CD4-positive, alpha-beta T cell treated with Interleukin-21 for 1 hour (primary cell): ENCODE measurements at places on chromosomes 6 and 20.
A peak's percentile ranks its signal among the peaks of the same experiment; 100 is the strongest.

- no peak for DNase-seq
Measured at GRCh38 chr6:37060195-37060559, 54.7 kb downstream of the FGD2 start.

DNA sequence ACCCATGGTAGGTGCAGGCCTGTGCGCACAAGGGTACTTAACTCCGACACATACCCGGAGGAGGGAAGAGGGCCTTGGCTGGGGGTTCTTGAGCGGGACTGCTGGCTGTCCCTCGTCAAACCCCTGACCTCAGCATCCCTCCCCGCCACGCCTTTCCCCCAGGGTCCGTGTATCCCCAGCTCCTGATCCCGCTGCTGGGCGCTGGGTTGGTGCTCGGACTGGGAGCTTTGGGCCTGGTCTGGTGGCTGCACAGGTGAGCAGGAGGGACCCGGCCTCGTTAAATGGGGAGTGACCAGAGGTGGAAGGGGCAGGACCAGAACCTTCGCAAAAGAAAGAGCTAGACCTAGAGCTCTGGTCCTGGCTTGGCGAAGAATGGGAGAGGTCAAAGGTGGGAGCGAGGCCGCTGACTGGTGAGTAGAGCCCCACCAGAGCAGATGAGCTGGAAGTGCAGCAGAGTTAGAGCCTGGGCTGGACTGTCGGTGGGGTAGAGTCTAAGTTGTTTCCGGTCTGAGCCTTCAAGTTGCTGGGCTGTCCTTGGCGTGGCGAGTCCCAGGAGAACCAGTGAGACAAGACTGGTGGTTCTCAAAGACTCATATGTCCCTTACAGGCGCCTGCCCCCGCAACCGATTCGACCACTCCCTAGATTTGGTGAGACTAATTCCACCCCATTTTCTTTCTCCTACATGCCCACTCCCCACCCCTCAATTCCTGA, 963 bp downstream of the MPIG6B start:
- no peak for DNase-seq

GRCh38 chr6:79602859-79603258, 28.3 kb upstream of the SH3BGRL2 start:
- DNase-seq, result no peak

DNA sequence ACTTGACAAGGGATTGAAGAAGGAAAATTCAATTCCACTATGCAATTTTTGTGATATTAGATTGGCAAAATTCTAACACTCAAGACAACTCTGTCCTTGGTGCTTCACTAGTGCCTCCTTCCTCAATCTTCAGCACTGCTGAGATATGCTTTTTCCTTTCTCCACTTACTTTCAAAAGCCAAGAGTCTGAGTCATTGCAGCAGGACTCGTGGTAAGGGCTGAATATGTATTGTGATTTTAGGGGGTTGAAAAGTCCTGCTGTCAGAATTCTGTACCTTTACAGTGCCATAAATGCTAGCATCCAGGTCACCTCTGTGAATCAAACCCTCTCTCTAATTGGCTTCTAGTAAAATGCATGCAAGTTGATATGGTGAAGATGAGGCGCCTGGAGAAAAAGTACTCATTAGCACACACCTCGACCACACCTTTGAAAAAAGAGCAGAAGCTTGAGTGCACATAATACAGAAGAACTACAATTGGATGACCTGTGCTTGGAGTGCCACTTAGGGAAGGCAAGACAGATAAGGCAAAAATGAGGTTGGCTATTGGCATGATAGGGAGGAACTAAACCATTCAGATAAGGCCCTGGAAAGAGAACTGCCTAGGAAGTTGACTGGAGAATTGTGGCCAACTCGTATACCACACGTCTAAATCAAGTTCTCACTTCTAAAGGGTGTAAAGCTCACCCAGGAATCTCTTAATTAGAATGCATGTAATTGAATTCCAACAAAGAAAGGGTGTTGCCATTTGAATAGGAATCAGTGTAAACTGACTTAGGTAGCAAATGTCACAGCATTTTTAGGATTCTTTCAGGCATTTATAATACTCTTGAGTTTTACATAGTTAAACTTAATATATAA, 43.6 kb upstream of the FAM83B start:
- DNase-seq, result no peak

DNA sequence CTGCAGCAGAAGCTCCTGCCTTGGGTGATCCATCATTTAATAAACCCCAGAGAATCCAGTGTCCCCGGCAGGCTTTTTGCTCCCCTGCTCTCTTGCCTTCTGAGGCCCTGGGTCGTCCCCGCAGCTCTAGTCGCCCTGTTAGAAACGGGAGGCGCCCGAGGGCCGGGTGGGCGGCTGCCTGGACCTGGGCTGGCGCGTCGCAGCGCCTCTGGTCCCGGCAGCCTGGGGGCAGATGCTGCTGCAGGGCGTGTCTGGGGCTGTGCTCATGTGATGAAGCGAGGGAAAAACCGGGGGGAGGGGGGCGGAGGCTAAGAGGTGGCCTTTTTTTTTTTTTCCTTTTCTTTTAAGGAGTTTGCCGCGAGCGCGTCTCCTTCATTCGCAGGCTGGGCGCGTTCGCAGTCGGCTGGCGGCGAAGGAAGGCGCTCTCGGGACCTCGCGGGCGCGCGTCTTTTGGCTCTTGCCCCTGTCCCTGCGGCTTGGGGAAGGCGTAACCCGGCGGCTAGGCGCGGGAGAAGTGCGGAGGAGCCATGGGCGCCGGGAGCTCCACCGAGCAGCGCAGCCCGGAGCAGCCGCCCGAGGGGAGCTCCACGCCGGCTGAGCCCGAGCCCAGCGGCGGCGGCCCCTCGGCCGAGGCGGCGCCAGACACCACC, 394 bp downstream of the AKAP12 start:
- DNase-seq, result no peak

DNA sequence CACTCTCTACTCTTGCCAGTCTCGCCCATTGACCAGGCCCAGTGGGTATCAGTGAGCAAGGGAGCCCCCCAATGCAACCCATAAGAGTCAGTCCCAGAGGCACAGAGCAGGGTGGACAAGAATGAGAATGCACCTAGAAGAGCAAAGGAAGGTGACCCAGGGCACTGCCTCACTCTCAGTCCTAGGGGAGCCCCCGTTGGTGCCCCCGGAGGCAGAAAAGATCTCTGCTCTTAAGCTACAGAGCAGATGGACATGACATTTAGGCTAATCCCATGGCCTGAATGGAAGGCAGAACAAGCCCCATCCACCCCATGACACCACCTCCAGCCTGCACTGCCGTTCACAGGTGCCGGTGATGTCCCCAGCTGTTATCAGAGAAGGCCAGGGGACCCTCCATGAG, 50.7 kb upstream of the PLEKHG1 start:
- no peak for DNase-seq

GRCh38 chr6:30687659-30688431, 1.4 kb upstream of the PPP1R18 start:
- DNase-seq, result no peak

DNA sequence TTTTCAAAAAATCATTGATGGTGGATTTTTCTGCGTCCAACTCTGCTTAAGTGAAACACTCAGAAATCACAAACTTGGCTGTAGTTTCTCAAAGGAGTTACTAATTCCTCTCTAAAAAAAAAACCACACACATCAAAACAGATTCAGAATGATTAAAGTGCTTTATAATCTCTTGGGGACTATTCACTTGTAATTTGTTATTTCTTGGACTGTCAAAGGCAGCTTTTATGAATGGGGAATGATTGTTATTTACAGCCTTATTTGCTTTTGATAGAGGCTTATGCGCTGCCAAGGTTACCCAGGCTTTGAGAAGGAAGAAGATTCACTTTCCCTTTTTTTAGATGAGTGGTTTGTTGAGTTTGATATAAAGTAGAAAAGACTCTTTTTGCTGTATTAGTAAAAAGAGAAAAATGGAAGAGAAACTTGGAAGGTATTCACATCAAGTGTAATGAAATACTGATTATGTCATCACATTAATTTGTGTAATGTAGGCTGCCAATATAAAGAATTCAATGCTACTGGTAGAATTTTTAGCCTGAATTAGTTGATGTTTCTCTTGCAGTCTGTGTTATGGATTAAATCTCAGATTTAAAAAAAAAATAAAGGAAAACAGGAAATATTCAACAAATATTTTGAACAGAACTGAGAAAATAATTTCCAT, 381.0 kb upstream of the SASH1 start:
- DNase-seq, result no peak

DNA sequence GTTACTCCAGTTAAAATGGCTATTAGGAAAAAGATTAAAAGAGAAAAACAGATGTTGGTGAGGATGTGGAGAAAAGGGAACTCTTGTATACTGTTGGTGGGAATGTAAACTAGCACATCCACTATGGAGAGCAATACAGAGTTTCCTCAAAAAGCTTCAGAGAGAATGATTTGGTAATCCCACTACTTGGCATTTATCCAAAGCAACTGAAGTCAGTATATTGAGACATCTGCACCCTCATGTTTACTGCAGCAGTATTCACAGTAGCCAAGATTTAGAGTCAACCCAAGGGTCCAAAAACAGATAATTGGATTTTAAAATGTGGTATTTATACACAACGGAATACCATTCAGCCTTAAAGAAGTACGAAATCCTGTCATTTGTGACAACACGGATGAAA, 469.5 kb downstream of the QKI start:
- no peak for DNase-seq

DNA sequence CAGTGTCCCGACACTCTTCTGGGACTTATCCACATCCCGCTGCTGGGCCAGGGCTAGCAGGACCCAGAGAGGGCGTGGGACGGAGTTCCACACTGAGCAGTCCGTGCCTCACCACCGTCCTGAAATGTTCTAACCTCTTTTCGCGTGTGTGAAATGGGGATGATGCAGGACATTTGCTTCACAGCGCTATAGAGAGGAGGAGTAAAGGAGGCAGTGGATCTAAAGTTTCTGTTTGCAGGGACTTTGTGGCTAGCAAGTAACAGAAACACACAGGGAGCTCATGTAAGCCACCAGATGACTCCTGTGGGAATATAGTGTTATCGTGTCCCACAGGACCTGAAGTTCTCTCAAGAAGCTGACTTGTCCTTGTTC, 634 bp downstream of the ITPA start:
- no peak for DNase-seq

GRCh38 chr6:41066867-41067304, 5.3 kb downstream of the OARD1 start:
- DNase-seq, result peak; percentile 67

- DNase-seq, result no peak
Measured at GRCh38 chr6:1940381-1940780, 305.0 kb downstream of the GMDS start.

GRCh38 chr6:157498817-157499216, 117.8 kb downstream of the ZDHHC14 start:
- DNase-seq, result no peak

DNA sequence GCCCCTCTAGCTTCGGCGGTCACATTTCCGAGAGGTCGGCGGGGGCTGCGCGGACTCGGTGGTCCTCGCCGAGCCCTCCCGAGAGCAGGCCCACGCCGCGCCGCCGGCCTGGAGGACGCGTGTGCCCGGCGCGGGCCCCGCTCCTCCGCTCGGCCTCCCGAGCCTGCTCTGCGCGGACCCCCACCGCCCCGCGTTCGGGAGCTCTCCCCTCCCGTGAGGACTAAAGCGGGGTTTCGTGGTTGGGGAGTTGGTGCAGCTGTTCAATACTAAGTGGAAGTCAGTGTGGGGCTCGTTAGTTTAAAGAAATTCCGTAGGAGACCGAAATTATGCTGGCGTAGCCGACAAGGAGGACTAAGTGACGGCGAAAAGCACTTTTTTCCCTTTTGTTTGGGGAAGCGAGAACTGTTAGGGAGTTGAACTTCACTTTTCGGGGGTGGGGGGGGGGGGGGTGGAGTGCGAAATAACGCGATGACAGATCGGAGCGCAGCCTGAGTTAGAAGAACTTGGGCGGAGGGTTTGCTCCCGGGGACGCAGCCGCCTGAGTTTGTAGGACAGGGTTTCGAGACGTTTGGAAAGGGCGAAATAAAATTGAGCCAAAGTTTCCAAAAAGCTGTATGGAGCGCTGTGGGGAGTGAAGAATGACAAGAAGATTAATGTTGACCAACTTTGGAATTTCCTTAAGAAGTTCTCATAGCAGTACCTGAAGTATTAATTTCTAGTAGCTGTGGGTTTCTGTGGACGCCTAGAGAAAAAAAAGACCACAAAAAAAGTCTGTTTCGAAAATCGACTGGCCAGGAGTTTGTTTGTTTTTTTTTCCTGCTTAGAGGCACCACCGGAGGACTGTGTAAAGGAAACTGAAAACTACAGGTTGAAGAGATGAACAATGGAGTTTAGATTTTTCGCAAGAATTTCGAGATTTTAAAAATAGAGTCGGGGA, 1.4 kb downstream of the QKI start:
- DNase-seq, result peak; percentile 48

- no peak for DNase-seq
Measured at GRCh38 chr6:142297605-142297995, 4.2 kb upstream of the ADGRG6 start.

DNA sequence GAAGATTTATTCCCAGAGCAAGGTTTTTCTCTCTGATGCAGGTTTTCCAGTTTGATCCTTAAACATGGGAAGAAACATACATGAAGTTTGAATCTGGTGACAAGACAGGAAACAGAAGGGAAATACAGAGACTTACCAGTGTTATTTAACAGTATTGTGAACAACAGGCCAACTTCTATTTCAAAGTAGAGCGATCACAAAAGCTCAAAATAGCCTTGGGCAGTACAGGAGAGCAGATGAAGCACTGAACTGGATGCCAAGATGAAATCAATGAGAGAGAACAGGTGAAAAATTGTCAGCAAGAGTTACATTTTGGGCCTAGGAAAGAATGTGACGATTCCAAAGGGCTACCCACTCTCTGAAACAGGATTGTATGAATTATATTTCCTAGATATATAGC, 114.8 kb upstream of the PTPRK start:
- no peak for DNase-seq

GRCh38 chr6:107493158-107494057, 3.5 kb downstream of the SOBP start:
- no peak for DNase-seq

GRCh38 chr6:57421503-57421902, 104.1 kb downstream of the PRIM2 start:
- DNase-seq, result no peak

DNA sequence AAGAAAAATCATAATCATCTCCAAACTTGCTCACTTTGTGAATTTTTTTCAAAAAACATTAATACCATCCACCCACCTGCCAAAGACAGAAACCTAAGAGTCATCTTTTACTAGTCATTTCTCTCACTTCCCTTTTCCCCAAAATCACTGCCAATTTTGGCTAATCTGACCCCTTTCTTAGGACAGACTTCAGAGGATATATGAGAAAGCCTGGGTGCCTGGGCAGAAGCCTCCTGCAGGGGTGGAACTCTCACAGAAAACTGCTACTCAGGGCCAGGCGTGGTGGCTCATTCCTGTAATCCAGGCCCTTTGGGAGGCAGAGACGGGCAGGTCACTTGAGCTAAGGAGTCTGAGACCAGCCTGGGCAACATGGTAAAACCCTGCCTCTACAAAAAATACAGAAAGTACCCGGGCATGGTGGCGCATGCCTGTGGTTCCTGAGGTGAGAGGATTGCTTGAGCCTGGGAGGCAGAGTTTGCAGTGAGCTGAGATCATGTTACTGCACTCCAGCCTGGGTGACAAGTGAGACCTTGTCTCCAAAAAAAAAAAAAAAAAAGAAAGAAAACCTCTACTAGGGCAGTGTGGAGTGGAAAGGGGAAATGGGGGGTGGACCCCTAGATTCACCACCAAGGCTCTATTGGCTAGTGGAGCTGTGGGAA, 3.8 kb downstream of the DEK start:
- DNase-seq, result peak; percentile 18

- DNase-seq, result no peak
Measured at GRCh38 chr6:41932378-41932777, 9.2 kb downstream of the CCND3 start.

- DNase-seq, result no peak
Measured at GRCh38 chr20:11851646-11852045, 66.0 kb upstream of the BTBD3 start.
